ENCODE measurements at places on chromosomes 1 and 21. TPM values are rescaled to one million over a fixed set of nuclear protein-coding genes. Genes with fewer than 3 reads are reported as not detected.
A peak's percentile ranks its signal among the peaks of the same experiment; 100 is the strongest.

Gene CYP4A11
- total RNA-seq: not detected

Gene TDRKH
- 19.9 TPM for total RNA-seq

Gene SIM2
- not detected for total RNA-seq

Gene TMEM200B
- total RNA-seq: 3.8 TPM

DNA sequence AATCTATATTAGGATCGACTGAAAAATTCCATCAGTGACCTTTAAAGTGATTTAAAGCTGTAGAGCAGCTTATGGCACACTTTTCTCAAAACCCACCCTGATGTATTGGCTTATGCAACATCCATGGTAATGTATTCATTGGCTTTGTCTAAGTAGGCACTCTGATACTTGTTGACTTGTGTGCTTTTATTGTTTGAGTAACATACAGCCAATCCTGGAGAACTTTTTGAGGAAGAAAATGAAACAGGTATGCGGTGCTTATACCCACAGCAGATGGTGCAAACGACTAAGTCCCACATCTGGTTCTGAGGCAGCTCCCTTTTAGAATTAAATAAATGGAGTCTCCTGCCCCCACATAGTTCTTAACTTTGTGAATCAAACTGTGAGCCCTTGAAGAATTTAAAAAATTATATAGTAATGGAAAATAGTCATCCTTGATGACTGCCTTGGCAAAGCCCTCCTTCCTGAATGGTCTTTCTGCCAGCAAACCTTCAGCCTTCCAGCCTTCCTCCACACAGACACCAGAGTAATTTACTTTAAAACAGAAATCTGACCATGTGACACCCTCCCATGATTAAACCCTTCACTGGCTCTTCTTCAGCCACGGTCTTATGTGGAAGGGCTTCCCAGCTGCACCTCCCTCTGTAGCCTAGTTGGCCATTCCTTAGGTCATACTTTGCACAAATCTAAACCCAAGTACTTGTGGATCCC is 116.0 kb downstream of the BCAR3 start:
- no peaks in the 10 kb centered on the region for H3K27me3 ChIP-seq
- H3K27ac ChIP-seq: no peak overlapping the region
- DNase-seq: no peak
- peaks cover 46% of the 10 kb centered on the region for H3K36me3 ChIP-seq

DNA sequence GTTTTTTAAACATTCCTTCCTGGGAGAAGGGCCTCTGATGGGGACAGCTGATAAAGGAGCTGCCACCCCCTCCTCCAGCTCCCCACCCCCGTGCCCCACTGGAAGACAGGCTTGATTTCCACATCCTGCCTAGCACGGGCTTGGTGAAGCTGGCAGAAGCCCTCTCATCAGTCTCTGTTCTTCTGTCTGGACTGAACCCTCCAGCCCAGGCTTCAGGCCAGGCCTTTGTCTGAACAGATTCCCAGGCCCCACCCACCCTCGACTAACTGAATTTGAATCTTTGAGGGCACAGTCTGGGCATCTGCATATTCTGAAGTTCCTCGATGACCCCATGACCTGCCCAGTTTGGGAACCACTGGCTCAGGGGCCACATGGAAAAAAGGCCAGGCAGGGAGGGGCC is 75.3 kb downstream of the CD58 start:
- H3K36me3 ChIP-seq: no peaks in the 10 kb centered on the region
- H3K4me1 ChIP-seq: peaks cover 56% of the 10 kb centered on the region
- no peak overlapping the region for H3K27ac ChIP-seq
- no peak for DNase-seq
- no peaks in the 10 kb centered on the region for H3K27me3 ChIP-seq

DNA sequence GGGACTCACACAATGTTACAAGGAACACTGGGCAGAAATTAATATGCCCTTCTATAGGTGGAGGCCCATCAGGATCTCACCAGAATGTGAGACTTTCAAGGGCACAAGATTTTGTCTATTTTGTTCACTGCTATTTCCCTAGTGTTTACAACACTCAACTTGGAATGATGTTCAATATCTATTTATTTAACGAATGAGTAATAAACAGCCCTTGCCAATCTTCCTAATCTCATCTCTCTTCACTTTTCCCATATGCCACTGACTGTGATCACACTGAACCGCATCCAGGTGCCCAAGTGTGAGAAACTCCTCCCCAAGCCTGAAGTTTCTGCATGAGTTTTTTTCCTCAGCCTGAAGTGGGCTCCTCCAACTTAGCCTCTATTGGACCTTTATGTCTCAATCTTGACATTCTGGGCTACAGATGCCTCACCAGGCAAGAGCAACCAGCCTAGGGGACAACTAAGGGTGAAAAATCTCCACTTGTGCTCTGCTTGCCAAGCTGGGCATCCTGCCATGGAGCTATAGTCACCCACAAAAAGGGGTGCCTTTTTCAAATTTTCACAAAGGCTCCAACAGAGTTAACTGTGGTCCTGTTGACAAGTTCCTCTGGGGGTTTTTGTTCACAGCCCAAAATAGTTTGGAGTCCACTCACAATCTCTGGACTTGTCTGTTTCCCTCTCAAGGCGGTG is 105.6 kb downstream of the PLPP3 start:
- peaks cover 21% of the 10 kb centered on the region for H3K4me1 ChIP-seq
- no peak for DNase-seq
- H3K4me3 ChIP-seq: no peak overlapping the region
- no peaks in the 10 kb centered on the region for H3K36me3 ChIP-seq

DNA sequence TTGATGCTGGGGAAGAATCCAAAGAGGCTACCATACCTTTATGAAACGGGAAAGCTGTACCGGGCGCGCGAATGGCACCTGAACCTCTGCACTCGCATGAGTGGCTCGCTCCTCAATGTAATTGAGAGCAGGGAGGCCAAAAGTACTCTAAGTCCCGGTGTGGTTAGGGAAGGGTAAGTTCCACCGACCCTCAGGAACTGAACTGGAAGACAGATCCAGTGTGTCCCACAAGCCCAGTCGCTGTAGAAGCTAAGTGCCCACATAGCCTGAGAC is 1.0 kb downstream of the GATAD2B start:
- no peak for DNase-seq
- H3K27me3 ChIP-seq: peaks cover 2% of the 10 kb centered on the region
- no peaks in the 10 kb centered on the region for H3K36me3 ChIP-seq

DNA sequence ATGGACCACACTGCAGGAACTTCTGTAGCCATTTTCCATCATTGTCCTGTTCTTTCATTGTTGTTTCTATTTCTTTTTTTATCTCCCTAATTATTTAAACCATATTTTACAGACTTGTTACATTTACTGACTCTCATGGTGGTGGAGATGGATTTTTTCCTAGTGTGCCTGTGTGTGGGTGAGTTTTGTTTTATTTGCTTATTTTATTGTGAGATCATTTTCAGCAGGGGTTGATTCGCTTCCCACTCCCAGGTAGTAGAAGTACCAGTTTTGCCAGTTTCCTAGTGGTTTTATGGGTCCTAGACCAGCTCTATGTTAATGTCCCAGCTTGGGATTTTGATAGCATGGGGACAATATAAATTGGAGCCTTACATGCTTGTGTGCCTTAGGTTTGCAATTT is 80.0 kb upstream of the BACH1 start:
- H3K4me1 ChIP-seq: no peaks in the 10 kb centered on the region
- no peaks in the 10 kb centered on the region for H3K36me3 ChIP-seq
- no peaks in the 10 kb centered on the region for H3K27me3 ChIP-seq
- DNase-seq: no peak
- H3K27ac ChIP-seq: no peak overlapping the region

GRCh38 chr1:23611601-23612327 is 52.5 kb upstream of the ID3 start:
- H3K4me1 ChIP-seq: no peaks in the 10 kb centered on the region
- peaks cover 8% of the 10 kb centered on the region for H3K27me3 ChIP-seq
- no peak overlapping the region for H3K4me3 ChIP-seq
- no peak overlapping the region for H3K27ac ChIP-seq
- no peaks in the 10 kb centered on the region for H3K36me3 ChIP-seq

- H3K4me3 ChIP-seq: no peak overlapping the region
- H3K27ac ChIP-seq: no peak overlapping the region
- DNase-seq: no peak
- no peaks in the 10 kb centered on the region for H3K36me3 ChIP-seq
- peaks cover 4% of the 10 kb centered on the region for H3K4me1 ChIP-seq
- H3K27me3 ChIP-seq: no peaks in the 10 kb centered on the region
These were observed 31.4 kb upstream of the COL6A1 start for GRCh38 chr21:45949928-45950739.

DNA sequence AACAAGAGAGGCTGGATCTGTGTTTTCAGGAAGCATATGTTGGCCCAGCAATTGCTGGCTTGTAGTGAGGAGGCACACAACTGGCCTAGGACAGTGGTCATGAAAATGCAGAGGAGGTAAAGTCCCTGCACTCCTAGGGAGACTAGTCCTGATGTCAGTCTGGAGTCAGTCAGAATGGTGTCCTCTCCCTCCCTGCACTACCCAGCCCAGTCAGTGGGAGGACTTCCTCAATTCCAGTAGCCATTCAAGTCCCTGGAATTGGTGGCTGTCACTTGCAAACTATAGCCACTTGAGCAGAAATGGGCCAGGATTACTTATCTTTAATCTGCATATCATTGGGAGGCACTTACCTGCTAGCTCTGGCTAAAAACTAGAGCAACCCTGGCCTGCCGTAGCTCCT is 18.6 kb downstream of the NDUFS5 start:
- peaks cover 24% of the 10 kb centered on the region for H3K36me3 ChIP-seq
- no peak for DNase-seq
- no peak overlapping the region for H3K27ac ChIP-seq
- H3K27me3 ChIP-seq: no peaks in the 10 kb centered on the region
- H3K4me1 ChIP-seq: peaks cover 13% of the 10 kb centered on the region

- peaks cover 8% of the 10 kb centered on the region for H3K36me3 ChIP-seq
- H3K27me3 ChIP-seq: no peaks in the 10 kb centered on the region
- no peak for DNase-seq
- H3K27ac ChIP-seq: no peak overlapping the region
- H3K4me1 ChIP-seq: peaks cover 6% of the 10 kb centered on the region
These were observed 46.2 kb upstream of the DAB1 start for GRCh38 chr1:57470036-57470435.

DNA sequence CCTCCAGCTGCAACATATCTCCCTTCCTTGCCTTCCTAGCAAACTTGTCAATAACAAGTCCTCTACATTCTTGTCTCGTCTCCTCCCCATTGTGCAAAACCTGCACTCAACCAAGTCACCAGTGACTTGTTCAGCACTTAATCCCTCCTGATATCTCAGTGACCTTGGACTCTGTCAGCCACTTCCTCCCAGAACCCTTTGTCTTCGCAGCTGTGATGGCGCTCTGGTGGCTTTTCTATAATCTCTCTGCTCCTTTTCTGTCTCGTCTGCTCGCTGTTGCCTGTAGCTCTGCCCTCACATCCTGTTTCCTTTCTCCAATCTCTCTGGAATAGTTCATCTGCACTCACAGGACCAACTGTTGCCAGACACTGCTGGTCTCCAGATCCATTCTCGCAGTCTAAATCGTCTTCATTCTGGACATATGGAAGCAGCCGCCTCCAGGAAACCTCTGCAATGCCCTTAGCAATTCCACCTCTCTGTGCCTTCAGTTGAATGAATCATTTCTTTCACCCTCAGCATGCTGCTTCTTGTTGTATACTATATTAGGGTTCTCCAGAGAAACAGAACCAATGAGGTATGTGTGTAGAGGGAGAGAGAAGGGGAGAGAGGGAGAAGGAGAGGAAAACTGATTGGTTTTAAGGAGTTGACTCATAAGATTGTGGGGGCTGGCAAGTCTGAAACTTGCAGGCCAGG is 17.4 kb upstream of the IFNAR2 start:
- H3K27me3 ChIP-seq: peaks cover 5% of the 10 kb centered on the region
- H3K27ac ChIP-seq: peak overlapping the region; percentile 9
- peaks cover 14% of the 10 kb centered on the region for H3K4me1 ChIP-seq
- H3K36me3 ChIP-seq: peaks cover 10% of the 10 kb centered on the region
- no peak for DNase-seq

Data from neural crest cell (in vitro differentiated cells).